Gastrocnemius medialis (tissue), 4 donors: ENCODE measurements at places on chromosomes 5 and 9.

- no peak for DNase-seq
These were observed 700.2 kb downstream of the IRX1 start for GRCh38 chr5:4295663-4296339.

GRCh38 chr9:95573463-95573862 lies 56.7 kb upstream of the PTCH1 start:
- DNase-seq = no peak

GRCh38 chr5:178216779-178217178 lies 12.4 kb downstream of the HNRNPAB start:
- DNase-seq = no peak

DNA sequence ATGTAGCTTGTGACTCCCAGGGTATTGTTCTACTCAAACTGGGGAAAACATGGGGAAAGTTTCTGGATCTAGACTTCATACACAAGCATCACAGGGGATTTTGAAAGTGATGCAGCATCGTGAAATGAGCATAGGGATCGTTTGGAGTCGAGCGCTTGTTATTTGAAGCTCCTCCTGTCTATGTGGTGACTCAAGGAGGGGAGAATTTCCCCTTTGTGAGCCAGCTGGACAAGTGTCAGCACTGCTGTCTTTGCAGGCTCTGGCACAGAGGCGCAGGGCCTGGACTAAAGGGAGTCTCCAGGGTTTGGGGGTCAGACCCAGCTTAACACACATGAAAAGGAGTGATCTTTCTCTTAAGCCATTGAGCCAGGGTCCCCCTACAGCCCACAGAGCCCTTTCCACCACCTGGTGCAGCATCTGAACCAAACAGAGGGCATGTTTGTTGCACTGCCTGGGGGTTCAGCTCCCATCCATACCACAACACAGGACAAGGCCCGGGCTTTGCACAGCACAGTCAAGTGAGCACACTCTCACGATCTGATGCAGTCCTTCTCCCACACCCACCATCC lies 51.0 kb downstream of the IRF1 start:
- peak; percentile 84 for DNase-seq

DNA sequence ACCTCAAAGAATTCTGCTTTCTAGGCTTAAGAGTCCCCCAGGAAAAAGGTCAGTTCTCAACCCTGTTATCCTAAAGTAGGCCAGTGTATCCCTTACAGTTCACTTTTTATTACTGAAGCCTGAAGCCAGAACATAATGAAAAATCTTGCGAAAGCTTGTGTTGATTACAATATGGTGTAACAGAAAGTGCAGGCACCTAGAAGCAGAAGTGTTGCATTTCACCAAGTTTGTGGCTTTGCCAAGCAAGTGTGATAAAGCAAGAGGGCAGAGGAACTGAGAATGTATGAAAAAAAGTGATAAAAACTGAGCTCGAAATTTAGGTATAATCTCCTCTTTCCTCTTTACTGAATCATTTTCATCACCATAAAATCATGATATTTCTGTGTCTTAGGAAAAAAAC lies 26.2 kb downstream of the AGTPBP1 start:
- peak; percentile 30 for DNase-seq

GRCh38 chr5:5666076-5666365 lies 243.5 kb downstream of the ICE1 start:
- DNase-seq = no peak

DNA sequence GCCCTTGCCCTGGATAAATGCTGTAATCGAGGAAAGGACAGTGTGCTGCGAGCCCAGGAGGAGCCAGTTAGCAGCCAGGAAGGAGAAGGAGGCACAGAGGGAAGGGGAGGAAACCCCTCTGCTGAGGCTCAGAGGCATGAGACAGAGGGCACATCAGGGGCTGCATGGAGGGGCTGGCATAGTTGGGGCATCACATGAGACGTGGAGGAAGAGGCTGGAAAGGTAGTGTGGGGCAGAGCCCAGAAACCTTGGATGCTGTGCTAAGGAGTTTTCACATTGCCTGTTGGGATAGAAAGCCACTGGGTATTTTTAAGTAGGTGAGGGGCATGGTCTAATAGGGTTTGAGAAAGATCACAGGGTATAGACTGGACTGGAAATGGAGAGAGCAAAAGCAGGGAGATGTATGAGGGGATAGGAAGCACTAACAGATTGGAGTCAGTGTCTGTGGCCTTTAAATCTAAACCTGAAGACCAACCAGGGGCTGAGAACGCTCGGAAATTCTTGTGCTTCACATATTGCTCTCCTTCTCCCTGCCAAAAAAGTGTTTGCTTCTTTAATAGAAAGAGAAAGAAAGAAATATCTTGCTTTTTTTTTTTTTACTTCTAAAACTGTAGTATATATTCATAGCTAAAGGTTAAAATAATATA lies 33.0 kb upstream of the ANGPTL2 start:
- DNase-seq = no peak

DNA sequence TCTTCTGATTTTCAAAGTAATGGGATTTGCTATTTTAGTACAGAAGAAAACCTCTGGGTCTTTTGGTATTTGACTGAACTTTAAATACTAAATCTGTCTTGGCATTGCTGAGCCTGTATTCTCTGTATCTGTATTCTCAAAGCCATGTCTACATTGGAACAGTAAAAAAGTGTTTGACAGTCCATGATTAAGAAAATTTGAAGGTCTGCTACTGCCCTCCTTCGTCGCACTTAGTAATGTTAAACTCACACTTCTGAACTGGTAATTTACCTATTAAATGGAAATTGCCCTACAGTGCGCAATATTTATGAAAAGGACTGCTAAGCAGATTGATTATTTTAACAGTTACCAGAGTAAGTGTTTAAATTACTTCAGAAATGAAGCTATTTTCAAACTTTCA lies 165.7 kb upstream of the SMC2 start:
- no peak for DNase-seq

DNA sequence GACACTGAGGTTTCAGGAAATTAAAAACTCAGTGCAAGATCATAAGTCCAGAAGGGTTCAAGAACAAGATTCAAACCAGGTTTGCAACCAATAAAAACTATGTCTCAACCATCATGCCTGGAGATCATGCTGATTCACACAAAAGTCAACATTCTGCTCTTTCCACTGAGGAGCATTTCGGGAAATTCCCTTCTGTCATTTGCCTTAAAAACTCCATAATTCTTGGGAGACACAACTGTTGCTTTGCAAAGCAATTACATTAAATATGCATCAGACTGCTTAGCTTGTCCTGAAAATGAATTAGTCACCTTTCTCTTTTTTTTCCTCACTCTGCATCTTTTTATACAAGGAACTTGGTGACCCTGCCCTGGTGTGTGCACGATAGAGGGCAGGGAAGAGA lies 275.9 kb upstream of the ZNF462 start:
- DNase-seq = no peak

GRCh38 chr5:178569485-178569884 lies 20.7 kb downstream of the COL23A1 start:
- DNase-seq = no peak

DNA sequence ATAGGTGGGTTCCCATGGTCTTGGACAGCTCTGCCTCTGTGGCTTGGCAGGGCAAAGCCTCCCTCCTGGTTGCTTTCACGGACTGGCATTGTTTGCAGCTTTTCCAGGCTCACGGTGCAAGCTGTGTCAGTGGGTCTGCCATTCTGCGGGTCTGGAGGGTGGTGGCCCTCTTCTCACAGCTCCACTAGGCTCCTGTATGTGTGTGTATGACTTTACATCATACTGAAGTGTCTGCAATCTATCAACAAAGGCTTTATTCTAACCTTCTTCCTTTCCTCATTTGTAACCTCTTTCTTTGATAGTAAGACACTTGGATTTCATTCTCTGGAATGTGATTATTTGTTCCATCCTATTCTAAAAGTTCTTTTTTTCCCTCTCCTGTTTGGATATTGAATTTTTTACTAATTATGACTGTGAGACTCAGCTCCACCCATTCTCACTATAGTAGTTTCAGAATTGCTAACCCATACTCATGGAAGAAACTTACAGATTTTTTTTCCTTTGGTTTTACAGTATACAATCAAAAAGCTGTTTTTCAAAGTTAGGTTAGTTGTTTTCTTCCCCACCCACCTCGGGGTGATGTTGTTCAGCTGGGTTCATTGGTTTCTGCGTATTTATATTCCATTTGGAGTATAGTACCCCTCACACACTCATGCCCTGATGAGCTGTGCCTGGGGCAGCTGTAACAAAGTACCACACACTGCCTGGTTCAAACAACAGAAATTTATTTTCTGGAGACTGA lies 144.6 kb upstream of the OTULINL start:
- DNase-seq = no peak

GRCh38 chr9:89797937-89798455 lies 193.2 kb downstream of the GADD45G start:
- DNase-seq = no peak

GRCh38 chr5:45383985-45384384 lies 312.2 kb downstream of the HCN1 start:
- DNase-seq = no peak

DNA sequence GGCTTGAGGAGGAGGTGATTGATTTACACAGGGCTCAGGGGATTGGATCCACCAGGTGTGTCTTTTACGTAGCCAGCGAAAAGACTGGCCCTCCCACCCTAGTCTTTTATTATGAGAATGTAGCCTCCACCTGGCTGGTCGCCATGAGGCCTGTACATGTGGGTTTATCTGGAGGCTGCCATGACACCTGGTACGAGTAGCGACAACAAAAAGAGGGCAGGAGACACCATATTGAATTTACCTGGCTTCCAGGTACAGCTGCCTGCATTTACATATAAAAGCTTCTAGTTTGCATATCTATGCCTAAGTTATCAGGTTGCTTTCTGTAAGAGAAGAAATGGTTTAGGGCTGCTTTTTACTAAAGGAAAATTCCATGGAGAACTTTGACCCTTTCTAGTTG lies 1173.7 kb upstream of the SEMA6A start:
- no peak for DNase-seq

DNA sequence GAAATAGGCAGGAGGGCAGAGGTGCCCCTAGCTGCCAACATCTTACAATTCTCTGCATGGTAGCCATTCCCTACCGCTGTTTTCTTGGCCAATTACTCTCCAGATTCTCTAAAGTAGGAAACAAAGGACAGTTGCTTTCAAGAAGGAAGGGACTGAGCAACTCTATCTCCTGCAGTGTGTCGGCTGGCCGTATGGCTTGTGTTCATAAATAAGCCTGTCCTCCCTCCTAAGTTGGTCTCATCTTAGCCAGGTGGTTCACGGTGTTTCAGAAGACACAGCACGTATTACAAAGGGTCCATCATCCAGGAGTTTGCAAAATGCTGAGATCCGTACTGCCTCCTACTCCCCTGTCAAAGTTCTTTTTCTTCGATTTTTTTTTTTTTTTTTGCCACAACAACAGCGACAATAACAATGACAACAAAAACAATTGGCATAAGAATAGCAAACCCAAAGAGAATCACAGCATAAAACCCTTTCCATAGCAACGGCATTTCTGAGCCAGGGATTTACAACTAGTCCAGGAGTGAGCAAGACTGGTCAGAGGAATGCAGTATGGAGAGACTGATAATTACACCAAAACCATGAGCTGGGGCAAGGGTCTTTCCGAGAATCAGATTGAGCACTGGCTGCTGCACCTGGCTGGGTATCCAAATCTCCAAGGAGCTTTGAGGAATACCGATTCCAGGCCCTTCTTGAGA lies 212.8 kb downstream of the SLIT3 start:
- no peak for DNase-seq

- DNase-seq = no peak
These were observed 29.0 kb upstream of the ANXA6 start for GRCh38 chr5:151186538-151186937.

GRCh38 chr5:56085193-56085592 lies 90.4 kb upstream of the IL6ST start:
- no peak for DNase-seq

DNA sequence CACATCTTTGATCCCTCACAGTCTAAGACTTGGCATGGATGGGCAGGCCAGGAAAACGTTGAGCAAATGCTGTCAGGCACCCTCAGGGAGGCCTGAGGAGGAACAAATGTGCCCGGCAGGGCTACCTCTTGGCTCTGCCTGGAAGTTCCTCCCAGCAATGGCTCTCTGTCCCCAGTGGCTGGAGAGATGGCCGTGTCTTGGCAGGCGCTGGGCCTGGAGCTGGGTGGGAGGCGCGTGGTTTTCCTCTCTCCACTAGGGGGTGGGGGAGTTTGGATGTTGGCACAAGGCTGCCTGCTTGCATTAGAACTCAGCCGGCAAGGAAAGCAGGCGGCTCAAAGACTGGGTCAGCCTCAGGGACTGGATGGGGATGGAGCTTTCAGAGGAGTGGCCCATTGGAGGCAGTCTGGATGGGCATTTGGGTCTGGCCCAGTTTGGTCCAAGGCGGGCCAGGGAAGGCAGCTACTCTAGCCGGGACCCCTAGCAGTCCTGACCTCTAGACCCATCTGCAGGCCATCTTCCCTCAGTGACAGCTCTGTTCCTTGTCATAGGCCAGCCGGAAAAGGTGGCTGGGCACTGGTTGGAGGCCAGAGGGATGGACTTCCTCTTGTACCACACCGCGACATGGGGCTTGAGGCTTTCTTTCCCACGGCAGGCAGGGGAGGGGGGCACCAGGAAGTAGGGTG lies 68.2 kb upstream of the STC2 start:
- DNase-seq = no peak

DNA sequence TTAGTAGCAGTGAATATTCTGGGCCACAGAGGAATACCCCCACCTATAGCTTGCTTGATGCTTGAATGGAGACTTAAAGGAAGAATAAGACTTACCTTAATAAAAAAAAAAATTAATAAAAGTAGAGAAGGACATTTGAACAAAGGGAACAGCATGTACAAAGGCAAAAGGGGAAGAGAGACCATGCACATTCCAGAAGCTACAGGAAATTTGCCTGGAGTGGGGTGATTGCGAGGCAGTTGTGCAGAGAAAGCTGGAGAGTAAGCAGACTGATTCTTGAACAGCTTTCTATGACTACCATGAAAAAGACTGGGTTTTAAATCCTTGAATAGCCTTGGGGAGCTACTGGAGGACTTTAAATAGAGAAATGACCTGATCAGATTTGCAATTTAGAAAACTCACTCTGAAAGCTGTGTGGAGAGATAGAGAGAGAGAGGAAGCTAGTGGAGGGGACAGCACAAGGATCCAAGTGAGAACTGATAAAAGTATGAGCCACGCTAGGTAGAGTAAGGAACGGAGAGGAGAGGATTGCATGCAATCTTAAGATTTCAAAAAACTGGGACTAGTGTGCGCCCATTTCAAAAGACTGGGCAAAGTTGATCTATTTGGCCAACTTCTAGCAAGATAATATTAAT lies 12.5 kb upstream of the SSBP2 start:
- DNase-seq = no peak

DNA sequence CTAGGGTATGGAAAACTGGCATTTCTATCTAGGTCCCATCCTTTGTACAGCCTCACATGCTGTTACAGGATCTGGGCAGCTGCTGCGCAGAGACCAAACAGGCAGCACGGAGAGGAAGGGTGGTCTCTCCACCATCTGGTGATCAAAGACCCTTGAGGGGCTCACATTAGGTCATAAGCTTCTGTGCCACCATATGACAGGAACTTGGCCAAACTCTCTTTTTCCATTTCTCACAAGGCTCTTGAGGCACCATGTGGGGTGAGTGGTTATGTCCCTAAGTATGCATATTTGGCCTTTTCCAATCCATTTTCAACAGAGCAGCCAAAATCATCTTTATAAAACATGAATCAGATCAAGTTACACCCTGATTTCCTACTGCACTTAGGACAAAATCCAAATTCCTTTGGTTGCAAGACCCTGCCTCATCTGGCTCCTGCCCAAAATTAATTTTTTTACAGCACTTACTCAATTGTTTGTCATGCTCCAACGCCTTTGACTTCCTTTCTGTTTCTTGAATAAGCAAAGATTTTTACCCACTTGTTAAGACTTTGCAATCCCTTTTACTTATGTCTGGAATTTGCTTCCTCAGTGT lies 730.0 kb downstream of the MAT2B start:
- no peak for DNase-seq
